ENCODE measurements at places on chromosomes 12 and 14.

- no peak for DNase-seq
Observed at GRCh38 chr12:104352106-104352713, 48.7 kb downstream of the EID3 start.

- peak; percentile 52 for DNase-seq
Observed at GRCh38 chr12:66860752-66861750, 182.2 kb upstream of the GRIP1 start.

DNA sequence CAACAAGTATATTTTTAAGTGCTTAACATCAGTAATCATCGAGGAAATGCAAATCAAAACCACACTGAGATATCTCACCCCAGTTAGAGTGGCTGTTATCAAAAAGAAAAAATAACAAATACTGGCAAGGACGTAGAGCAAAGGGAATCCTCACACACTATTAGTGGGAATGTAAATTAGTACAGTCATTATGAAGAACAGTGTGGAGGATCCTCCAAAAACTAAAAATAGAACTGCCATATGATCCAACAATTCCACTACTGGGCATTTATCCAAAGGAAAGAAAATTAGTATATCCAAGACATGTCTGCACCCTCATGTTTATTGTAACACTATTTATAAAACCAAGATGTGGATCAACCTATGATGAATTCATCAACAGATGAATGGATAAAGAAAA, 149.0 kb upstream of the PWP1 start:
- no peak for DNase-seq

DNA sequence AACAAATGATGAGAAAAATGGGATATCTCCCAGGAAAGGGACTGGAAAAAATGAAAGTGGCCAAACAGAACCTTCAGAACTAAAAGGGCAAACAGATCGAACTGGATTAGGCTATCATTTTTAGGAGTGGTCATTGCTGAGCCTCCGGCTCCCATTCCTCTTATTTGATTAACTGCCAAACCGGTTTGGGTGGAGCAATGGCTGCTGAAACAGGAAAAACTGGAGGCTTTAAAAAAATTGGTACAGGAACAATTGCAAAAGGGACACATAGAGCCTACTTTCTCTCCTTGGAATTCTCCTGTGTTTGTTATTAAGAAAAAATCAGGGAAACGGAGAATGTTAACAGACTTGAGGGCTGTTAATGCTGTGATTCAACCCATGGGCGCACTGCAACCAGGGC, 49.7 kb downstream of the TNFAIP2 start:
- DNase-seq = no peak

DNA sequence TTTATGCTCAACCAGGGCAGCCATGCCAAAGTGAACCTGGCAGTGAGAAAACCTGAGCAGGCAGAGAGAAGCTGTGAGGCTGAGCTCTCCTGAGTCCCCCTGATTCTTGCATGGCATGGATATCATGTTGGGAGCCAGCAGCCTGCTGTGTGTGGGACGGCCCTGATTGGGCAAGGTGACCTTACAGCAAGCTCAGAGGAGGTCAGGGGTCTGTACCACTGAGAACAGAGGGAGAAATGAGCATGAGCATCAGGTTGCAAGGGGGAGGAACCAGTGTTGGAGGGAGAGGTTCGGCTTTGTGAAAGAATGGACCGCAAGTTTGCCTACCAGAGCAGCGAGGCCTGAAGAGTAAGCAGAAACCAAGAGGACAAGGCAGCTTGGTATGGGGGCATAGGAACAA, 59.1 kb upstream of the PTGR2 start:
- DNase-seq = no peak

GRCh38 chr12:121236776-121237175, 26.8 kb downstream of the P2RX4 start:
- no peak for DNase-seq

DNA sequence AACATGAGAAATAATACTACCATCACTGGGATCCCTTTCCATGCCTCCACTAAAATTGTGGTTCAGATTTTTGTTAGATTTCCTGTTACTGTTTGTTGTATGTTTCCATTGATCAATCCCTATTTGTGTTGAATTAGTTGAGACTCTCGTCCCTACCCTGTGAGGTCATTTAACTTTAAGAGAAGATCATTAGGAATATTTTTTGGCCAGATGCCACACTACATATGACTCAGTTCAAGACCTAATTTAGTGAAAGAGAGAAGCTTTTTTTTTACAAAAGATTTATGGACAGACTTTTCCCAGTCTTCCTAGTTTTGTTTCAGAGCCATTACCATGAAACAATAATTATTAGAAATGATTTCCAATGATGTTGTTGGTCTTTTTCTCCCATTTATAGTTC, 35.5 kb downstream of the CPSF6 start:
- no peak for DNase-seq

- no peak for DNase-seq
Observed at GRCh38 chr14:30417121-30417520, 141.8 kb upstream of the G2E3 start.

Data from stimulated activated naive CD8-positive, alpha-beta T cell treated with anti-CD3 and anti-CD28 coated beads, Interleukin-15, amount 100 ng/mL, for 72 hours (primary cell).